GM23248 (cell line): ENCODE measurements at places on chromosomes 7 and 10. TPM values are rescaled to one million over a fixed set of nuclear protein-coding genes. Genes with fewer than 3 reads are reported as not detected.

The RBM33 gene
- 9.5 and 10.5 TPM in 2 replicates for total RNA-seq

The WNT8B gene
- not detected in 2 replicates for total RNA-seq

The PPIA gene
- 2,655 and 2,752 TPM in 2 replicates for total RNA-seq

The FGFR2 gene
- total RNA-seq = not detected in 2 replicates

The SSC4D gene
- 0.43 TPM in 1 of 2 replicates, not detected in the other for total RNA-seq

The FKBP6 gene
- total RNA-seq = not detected in 2 replicates

The TRIL gene
- 0.32 and 0.38 TPM in 2 replicates for total RNA-seq

The PIP4K2A gene
- 19.8 and 134 TPM in 2 replicates for total RNA-seq

The GIMAP4 gene
- not detected in 2 replicates for total RNA-seq

The CCL26 gene
- not detected in 2 replicates for total RNA-seq

The C7orf57 gene
- not detected in 2 replicates for total RNA-seq

The CHAT gene
- total RNA-seq = not detected in 2 replicates

The TFR2 gene
- total RNA-seq = 0.11 and 0.51 TPM in 2 replicates

The NXPH1 gene
- not detected in 2 replicates for total RNA-seq

The ELOVL3 gene
- 1.9 TPM in 1 of 2 replicates, not detected in the other for total RNA-seq

The PNLIPRP1 gene
- not detected in 2 replicates for total RNA-seq

The CPXM2 gene
- 19.8 and 21.2 TPM in 2 replicates for total RNA-seq

The ZNF655 gene
- total RNA-seq = 54.6 and 70.0 TPM in 2 replicates

The HTRA1 gene
- total RNA-seq = 395 and 405 TPM in 2 replicates

The GRK5 gene
- 13.7 and 16.4 TPM in 2 replicates for total RNA-seq

The ZNF92 gene
- 3.4 and 4.3 TPM in 2 replicates for total RNA-seq

The FAM25G gene
- not detected in 2 replicates for total RNA-seq

The ADAP1 gene
- 0.38 and 1.1 TPM in 2 replicates for total RNA-seq

The IKZF1 gene
- not detected in 2 replicates for total RNA-seq

The PRKRIP1 gene
- total RNA-seq = 14.8 and 17.3 TPM in 2 replicates

The GGCT gene
- total RNA-seq = 31.3 and 40.0 TPM in 2 replicates

The CREB5 gene
- total RNA-seq = 13.6 and 14.8 TPM in 2 replicates

The MYO3A gene
- not detected in 2 replicates for total RNA-seq

The GIMAP8 gene
- total RNA-seq = not detected in 2 replicates

The ADRB1 gene
- total RNA-seq = not detected in 2 replicates

The CALHM3 gene
- total RNA-seq = not detected in 2 replicates

The CADPS2 gene
- 0.13 and 0.43 TPM in 2 replicates for total RNA-seq

The TSPAN12 gene
- total RNA-seq = under 0.01 and 2.0 TPM in 2 replicates

The MICU1 gene
- 37.3 and 37.9 TPM in 2 replicates for total RNA-seq

The TMEM270 gene
- total RNA-seq = not detected in 2 replicates

The CLDN4 gene
- total RNA-seq = not detected in 2 replicates

The PTPRN2 gene
- total RNA-seq = not detected in 2 replicates

The SLC13A1 gene
- total RNA-seq = not detected in 2 replicates

The C10orf105 gene
- not detected in 2 replicates for total RNA-seq

The CPN1 gene
- total RNA-seq = not detected in 2 replicates

The PPP2R2D gene
- 14.7 and 26.2 TPM in 2 replicates for total RNA-seq

The GSAP gene
- 4.3 and 5.2 TPM in 2 replicates for total RNA-seq

The SEMA3A gene
- total RNA-seq = 36.5 and 48.4 TPM in 2 replicates

The SPDYE6 gene
- total RNA-seq = not detected in 2 replicates

The ACTL6B gene
- total RNA-seq = not detected in 2 replicates

The ATOH7 gene
- total RNA-seq = not detected in 2 replicates

The ERCC6 gene
- total RNA-seq = 69.2 and 101 TPM in 2 replicates

The DGKB gene
- 0.65 and 9.9 TPM in 2 replicates for total RNA-seq

The ACTR3C gene
- total RNA-seq = not detected in 2 replicates

The ELMO1 gene
- total RNA-seq = not detected in 2 replicates

The ARID5B gene
- total RNA-seq = 56.7 and 60.6 TPM in 2 replicates

The SEC61G gene
- total RNA-seq = 551 and 1,194 TPM in 2 replicates

The GBX1 gene
- total RNA-seq = not detected in 2 replicates
